Right forelimb (tissue), 1 donor: ENCODE measurements at places on chromosomes 2 and 18.
A peak's percentile ranks its signal among the peaks of the same experiment; 100 is the strongest.

- DNase-seq: no peak
Observed at GRCh38 chr18:22363867-22364463, 53.8 kb downstream of the CTAGE1 start.

- no peak for DNase-seq
Observed at GRCh38 chr2:176584333-176584732, 315.1 kb downstream of the MTX2 start.

DNA sequence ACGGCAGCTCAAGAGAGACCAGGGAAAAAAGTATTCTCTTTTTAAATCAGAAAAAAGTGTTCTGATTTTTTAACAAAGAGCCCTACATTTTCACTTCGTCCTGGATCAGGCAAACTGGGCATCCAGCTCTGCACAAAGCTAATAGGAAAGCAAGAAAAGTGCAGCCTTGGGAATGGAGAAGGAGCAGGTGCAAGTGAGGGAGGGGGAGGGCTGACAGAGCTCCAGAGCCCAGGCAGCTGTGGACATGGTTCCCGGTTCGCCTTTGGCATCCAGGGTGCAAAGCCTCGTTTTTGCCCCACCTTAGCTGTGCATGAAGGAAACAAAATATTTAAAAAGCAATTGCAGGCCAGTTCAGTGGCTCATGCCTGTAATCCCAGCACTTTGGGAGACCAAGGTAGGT lies 82.2 kb downstream of the FAM124B start:
- no peak for DNase-seq

DNA sequence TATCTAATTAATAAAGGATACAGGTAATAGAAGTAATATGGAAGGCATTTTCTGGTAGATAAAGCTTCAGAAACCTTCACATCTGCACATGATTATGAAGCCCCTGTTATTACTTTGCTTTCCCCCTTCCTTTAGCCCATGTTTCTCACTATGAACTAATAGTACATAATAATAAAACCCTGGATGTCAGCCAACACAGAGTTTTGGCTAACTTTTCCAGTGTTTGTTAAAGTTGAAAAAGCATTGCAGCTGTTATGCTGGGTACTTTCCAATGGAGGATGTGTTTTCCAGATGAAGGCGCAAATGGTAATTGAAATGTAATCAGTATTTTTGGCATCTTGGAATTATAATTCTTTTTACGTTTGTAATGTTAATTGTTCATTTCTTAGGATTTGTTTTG lies 43.5 kb downstream of the SPTBN1 start:
- DNase-seq: peak; percentile 48

DNA sequence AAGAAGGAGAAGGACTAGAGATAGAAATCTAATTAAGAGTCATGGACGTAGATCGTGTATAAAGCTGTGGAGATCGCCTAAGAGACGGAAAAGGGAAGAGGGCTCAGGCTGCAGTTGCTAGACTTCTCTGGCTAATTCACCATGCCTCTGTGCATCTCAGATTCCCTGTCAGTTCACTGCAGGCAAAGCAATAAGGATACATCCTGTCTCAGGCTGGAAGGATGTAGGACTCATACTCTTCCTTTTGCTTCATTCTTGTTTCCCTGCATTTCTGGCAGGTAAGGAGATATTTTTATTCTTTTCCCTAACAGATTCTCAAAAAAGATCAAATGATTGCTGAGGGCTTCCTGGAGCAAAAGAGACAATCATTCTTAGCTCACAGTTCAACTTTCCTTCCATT lies 112.5 kb downstream of the AP1S3 start:
- no peak for DNase-seq

- no peak for DNase-seq
Observed at GRCh38 chr18:32219431-32220018, 29.7 kb downstream of the MEP1B start.

DNA sequence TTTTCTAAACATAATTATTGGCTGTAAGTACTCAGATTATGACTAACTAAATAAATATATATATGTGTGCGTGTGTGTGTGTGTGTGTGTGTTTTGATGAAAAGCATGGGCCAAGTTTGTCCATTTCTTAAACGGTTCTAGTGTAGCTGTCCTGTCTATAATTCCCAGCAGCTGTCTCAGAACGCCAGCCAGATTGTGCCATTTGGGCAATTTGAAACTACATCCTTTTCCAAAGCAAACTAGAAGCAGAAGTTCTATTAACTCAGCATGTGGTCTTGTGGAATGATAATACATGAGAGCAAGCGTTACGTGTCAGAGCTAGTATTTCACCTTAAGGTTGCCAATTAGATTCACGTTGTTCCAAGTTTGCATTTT lies 1.7 kb downstream of the ARHGAP28 start:
- DNase-seq: peak; percentile 58

- DNase-seq: no peak
Observed at GRCh38 chr2:67895227-67895941, 167.4 kb downstream of the C1D start.

DNA sequence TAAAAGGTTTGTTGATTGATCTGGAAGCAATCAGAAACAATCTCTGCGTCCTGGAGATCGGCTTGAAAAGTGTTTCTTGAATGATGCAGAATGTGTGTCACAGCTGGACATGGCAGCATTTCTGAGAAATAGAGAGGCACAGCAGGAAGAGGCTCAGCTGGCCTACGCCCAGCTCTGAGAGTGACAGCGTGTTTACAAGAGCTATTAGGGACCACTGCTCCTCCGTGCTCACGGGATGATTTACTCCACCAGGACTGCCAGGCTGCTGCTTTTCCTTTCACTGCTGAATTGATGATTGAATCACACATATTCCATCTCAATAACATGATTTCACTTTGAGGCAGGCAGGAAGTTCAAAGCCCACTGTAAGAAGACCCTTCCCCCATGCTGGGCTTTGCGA lies 62.8 kb downstream of the GALNT14 start:
- no peak for DNase-seq

- DNase-seq: peak; percentile 70
Observed at GRCh38 chr2:46878886-46879285, 36.7 kb downstream of the MCFD2 start.

- DNase-seq: no peak
Observed at GRCh38 chr2:149036507-149037293, 1.8 kb upstream of the LYPD6B start.

DNA sequence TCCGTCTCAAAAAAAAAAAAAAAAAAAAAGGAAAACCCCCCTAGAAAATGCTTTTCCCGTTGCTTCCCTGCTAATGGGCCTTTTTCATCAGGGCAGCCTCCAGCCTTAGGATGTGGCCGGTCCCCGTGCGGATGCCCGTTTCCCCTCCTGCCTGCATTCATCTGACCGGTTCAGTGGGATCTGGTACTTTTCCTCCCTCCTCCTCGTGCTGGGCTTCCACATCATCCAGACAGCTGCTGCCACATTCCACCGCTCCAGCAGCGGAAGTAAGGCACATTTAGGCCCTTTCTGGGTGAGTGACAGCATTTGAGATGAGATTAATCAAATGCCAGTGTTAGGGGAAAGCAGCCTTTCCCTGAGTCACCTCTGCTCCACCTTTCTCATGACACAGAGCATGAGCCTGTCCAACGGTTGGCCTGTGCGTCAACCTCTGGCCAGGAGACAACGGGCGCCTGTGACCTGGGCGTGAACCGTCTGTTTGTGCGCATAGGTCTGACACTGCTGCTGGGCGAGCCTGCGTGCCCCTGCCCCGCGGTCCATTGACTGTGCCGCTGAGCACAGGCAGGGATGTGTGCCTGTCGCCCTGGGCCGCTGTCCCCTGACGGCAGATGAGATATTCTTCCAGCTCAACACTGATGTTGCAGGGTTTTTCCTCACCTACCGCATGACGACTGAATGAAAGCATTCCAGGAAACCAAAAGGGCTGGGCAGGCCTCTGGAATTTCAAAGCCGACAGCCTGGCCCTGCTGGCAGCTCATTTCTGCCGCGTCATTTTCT lies 174.0 kb downstream of the TGIF1 start:
- DNase-seq: peak; percentile 83

DNA sequence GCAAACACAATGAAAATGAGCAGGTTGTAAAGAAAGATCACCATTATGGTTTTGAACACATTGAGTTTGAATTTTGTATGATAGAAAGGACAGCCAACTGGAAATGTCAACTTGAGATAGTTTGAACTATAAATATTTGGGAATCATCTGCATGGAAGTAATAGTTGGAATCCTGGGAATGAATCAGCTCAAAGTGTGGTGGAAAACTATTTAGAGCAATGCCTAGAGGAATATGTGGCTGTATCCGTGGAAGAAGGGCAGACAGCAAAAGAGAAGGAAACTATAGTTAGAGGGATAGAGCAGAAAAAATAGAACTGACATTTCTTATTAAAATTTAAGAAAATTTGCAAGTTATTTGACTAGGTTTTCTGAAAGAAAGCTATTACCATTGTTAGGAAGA lies 112.5 kb upstream of the OTX1 start:
- DNase-seq: no peak

GRCh38 chr2:161223139-161223732 lies 63.0 kb downstream of the TANK start:
- DNase-seq: no peak

- no peak for DNase-seq
Observed at GRCh38 chr2:180516232-180516631, 464.2 kb upstream of the UBE2E3 start.

- no peak for DNase-seq
Observed at GRCh38 chr2:31032475-31032874, 105.8 kb downstream of the GALNT14 start.

GRCh38 chr2:70995426-70995729 lies 705 bp upstream of the TEX261 start:
- no peak for DNase-seq
